NT2/D1 (cell line): ENCODE measurements at places on chromosomes 4 and X.

DNA sequence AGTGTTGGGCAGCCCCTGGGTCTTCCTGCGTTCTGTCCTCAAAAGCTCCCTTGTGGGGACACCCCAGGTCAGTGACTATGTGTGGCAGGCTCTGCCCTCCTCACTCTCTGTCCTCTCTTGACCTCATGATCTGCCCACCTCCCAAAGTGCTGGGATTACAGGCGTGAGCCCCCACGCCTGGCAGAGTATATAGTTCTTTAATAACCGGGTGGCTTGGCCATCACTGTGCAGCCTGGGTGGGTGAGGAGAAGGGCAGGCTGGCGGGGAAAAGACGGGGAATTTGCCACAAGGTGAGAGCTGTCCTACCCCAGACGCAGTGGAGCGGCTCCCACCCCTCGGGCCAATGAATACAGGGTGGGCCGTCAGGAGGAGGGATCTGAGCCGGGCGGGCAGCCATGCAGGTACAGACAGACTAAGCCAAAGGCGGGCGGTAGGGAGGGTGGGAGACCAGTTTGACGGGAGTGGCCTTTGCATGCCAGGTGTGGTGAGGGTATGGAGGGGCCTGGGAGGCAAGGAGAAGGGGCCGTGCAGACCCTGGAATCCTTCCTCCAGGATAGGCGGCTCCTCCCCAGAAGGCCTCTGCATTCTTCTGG, 2.5 kb downstream of the SH3BP2 start:
- DNase-seq: no peak

GRCh38 chrX:103177556-103177955, 37.4 kb upstream of the BEX4 start:
- DNase-seq: no peak

- no peak for DNase-seq
Observed at GRCh38 chr4:89829470-89830138, 7.4 kb downstream of the SNCA start.

GRCh38 chr4:88196523-88197185, 38.2 kb upstream of the ABCG2 start:
- no peak for DNase-seq

DNA sequence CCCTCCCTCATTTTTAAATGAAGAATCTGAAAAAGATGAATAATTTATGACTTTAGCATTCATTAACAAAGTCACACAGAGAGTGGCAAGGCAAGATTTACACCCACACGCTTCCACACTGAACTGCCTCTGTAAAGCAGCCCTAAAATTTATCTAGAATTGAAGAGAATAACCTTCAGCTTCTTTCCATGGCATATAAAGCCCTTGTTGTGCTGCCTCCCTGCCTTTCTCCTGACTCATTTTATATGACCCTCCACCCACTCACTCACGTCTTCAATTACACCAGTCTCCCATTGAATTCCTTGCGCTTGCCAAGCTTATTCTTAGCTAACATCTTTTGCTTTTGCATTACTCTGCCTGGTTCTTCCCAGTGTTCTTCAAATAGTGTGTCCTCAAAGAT, 2649.3 kb downstream of the PCDH7 start:
- DNase-seq: no peak

GRCh38 chr4:102536768-102537167, 35.6 kb downstream of the NFKB1 start:
- no peak for DNase-seq

DNA sequence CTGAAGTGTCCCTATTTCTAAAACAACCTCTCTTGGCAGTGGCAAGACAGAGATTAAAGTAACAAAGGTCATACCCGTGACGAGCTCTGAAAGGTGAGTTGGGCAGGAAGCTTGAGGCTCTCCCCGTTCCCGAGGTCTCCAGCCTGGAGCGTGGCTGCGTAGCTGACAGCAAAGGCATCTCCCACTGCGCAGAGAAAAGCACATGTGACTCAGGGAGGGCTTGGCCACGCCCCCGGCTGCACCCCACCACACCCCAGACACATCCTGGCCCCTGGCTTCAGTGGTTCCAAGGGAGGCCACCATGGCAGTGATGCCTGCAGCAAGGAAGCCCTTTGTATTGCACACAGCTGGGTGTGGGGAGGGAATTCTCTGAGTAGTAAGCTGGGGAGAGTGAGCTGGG, 23.1 kb downstream of the EVC2 start:
- DNase-seq: no peak

DNA sequence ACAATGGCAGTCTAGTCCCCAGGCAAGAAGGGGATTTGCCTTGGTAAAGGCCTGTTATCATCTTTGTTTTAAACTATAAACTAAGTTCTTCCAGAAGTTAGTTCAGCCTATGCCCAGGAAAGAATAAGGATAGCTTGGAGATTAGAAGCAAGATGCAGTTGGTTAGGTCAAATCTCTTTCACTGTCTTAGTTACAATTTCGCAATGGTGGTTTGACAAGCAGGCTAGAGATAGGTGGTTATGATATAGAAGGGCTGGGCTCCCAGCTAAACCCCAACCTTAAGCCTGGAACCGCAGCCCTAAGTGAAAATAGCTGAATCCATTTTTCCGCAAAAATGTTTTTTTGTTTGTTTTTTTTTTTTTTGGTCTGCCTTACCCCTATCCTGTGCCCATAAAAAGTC, 41.8 kb upstream of the NEIL3 start:
- DNase-seq: no peak

- DNase-seq: no peak
Observed at GRCh38 chr4:103853627-103854026, 133.8 kb upstream of the TACR3 start.

- no peak for DNase-seq
Observed at GRCh38 chrX:134529481-134529880, 69.5 kb downstream of the HPRT1 start.

GRCh38 chr4:158775091-158775651, 6.3 kb downstream of the FNIP2 start:
- no peak for DNase-seq

DNA sequence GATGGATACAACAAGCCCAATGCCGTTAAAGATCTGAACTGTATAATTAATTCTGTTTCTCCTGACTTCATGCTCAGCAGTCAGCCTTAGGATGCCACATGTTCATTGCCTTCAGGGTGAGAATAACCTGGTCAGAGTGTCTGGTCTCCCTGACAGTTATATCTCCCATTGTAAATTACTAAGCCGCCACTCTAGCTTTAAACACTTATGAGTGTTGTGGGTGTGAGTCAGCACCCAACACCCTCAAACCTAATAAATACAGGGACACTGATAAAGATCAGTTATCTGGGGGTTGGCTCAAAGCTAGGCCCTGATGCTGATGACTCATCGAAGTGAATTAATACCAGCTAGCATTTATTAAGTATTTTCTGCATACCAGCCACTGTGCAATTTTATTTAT, 64.9 kb upstream of the DYNLT3 start:
- DNase-seq: no peak

DNA sequence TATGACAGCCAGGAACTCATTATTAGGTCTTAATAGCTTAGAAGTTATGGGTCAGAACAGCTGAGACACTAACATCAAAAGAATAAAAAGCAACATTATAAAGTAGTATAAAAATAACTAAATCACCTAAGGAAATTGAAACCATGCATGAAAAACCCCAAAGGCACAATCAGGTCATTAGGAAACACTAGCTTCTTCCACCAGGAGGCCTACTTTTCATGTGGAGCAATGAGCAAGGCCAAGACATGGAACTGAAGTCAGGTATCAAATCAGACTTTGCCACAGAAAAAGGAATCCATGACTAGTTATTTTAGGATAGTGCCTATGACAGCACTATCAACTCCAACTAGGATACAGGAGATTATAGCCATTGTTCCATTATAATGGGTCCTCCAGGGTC, 7.9 kb downstream of the HUWE1 start:
- no peak for DNase-seq

DNA sequence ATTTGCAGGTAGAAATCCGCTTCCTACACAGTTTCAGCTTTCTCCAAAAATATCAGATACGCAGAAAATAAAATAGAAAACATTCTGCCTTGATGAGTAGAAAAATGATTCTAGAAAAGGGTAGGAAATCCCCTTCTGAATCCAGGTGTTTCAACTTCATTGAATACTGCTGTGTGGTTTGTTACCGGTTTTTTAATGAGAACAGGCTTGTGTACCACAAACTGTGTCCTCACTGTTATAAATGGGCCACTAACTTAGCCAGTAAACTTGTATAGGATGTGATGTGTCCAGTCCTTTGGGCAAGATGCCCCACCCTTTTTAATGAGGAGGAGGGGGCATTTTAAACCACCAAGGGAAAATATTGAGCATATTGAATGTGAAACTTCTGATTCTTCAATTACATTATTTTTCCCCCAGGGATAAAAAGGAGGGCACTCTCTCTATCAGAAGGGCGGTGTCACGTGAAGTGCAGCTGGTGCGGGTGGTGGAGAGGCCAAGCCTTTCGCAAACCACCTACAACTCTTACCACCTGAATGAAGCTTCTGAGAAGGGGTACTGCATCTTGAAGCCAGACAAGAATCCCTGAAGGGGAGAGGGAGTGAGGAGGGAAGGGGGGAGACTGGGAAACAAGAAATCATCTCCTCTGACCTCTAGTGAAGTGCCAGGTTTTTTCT, 4.5 kb downstream of the CXXC4 start:
- DNase-seq: no peak
